Muscle of leg (tissue), 16 donors: ENCODE measurements at places on chromosomes 7 and 10. TPM values are rescaled to one million over a fixed set of nuclear protein-coding genes. Genes with fewer than 3 reads are reported as not detected.

The SGCE gene
- 141 TPM for polyA plus RNA-seq

The TMEM176B gene
- 12.2 TPM for polyA plus RNA-seq

- DNase-seq = no peak
These were observed 531.3 kb upstream of the LRRTM3 start for GRCh38 chr10:66394342-66395063.

DNA sequence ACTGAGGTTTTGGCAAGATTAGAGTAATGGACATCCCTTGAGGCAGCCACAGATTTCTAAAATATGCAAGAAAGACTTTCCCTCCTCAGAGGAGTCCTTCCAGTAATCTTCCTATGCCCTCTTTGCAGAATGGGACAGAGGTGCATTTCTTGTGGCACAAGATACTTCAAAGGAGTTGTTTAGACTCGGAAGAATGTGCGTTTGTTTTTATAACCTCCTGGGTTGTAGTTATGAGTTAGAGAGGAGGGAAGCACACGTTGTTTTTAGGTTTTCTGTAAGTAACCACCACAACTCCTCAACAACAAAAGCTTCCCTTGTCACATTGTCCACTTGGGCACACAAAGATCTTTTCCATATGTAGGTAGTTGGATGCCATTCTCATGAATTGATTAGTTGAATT lies 78.1 kb upstream of the GLI3 start:
- no peak for DNase-seq

- DNase-seq = no peak
These were observed 116.9 kb upstream of the ANLN start for GRCh38 chr7:36272567-36273269.
